ENCODE measurements at places on chromosomes 7 and 10. TPM values are rescaled to one million over a fixed set of nuclear protein-coding genes. Genes with fewer than 3 reads are reported as not detected.

DNA sequence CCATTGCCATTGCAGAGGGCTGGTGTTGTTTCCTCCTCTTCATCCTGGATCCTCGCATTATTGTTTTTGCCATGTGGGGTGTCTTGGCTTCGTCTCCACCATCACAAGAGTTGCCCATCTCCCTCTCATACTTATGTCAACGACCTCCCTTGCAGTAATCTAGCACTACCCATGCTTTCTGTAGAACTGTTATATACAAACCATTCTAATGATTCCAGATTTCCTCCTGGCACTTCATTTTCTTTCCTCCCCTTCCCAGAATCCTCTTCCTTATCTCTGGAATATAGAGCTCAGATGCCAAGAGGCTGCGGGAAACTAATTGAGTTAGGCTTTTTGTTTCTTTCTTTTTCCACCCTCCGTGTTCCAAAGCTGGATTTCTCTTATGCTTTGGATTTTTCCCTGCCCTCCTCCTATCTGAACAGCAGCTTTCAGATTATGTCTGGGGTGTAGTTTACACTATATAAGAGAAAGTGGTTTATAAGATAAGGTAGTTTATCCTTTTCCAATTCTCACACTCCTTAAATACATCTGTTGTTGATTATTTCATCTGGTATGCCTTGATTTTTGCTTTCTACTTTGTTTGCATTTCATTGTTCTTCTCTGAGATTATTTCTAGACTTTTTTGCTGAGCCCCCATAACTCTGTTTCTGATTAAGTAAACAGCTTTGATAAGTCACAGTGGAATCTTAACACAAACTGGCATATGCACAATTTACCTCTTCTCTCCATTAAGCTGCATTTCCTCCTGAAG lies 264.1 kb downstream of the BICC1 start:
- DNase-seq, result no peak

- DNase-seq, result no peak
Observed at GRCh38 chr10:100265821-100266485, 1.5 kb downstream of the CWF19L1 start.

- DNase-seq, result no peak
Observed at GRCh38 chr10:22333167-22333974, 11.9 kb upstream of the SPAG6 start.

DNA sequence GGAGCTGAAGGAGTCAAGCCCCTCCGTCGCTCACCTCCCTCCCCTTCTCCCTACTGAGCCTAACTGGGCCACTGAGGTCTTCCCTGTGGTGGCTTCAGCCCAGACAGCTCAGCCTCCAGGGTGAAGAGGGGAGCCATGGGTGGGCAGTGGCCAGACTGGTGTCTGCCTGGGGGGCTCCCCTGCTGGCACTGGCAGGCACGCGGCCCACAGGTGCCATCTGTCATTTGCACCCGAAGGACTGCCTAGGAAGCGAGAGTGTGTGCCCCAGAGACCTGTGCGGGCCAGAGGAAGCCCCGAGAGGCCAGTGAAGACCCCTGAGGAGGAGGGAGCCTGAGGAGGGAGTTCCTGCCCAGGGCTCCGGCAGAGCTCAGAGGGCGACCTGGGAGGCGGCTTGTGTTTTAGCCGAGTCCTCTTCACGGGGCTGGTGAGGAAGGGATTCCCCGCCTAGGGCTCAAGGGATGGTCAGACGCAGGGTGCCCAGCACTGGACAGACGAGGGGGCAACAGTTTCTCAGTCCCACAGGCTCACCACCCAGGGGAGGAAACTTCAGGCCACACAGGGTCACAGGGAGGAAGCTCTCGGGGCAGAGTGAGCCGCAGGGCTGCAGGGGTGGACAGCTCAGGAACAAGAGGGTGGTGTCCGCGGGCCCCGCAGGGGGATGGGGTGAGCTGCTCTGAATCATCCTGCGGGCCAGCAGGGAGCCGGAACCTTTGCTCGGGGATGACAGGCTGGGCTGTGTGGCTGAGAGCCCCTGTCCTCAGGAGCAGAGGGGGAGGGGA lies 76.2 kb upstream of the PPP2R2D start:
- no peak for DNase-seq

GRCh38 chr7:31108097-31108657 lies 56.1 kb downstream of the ADCYAP1R1 start:
- no peak for DNase-seq

- no peak for DNase-seq
Observed at GRCh38 chr7:27103489-27104226, 1.2 kb upstream of the HOXA2 start.

DNA sequence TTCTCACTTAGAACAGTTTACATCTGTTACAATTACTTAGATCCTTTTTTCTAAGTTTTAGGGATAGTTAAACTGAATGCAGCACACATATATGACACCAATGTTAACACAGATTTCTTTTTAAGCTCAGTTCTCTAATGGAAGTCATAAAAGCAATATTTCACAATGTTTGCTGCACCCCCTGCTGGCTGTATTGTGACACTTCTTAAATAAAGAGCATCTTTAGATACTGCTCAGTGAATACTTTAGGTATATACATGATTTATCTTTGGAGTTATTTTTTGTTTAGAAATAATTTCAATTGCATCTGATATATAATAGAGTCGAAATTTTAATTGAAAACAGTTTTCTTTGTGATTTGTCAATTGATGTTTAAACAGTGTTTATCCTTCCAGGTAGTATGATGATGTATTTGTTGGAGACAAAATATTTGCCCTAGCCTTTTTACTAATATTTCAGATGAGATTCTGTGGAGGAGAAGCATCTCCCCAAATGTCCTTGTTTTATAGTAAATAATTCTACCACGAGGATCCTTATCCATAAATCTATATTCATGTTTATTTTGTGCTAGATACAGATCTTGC lies 174.4 kb downstream of the ST7 start:
- peak; percentile 60 for DNase-seq

DNA sequence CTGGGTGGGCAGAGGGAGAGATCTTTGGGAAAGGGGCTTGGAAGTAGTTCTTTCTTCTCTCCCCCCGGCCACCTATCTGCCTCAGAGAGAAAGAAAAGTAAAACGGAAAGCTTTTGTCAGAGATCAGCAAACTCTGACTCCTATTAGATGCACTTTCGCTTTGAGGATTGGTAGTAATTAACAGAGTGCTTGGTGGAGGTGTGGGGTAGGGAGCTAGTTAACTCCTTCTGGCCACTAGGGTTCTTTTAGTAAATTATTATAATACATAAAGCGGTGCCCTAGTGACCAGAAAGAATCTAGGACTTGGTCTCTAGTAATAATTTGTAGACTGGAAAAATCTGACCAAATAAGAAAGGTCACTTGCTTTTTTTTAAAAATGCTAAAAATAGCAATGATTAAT lies 54.6 kb downstream of the CPVL start:
- no peak for DNase-seq

GRCh38 chr10:88428442-88428841 lies 154.7 kb downstream of the RNLS start:
- DNase-seq, result peak; percentile 4

- no peak for DNase-seq
Observed at GRCh38 chr7:92226981-92227380, 18.7 kb downstream of the KRIT1 start.

DNA sequence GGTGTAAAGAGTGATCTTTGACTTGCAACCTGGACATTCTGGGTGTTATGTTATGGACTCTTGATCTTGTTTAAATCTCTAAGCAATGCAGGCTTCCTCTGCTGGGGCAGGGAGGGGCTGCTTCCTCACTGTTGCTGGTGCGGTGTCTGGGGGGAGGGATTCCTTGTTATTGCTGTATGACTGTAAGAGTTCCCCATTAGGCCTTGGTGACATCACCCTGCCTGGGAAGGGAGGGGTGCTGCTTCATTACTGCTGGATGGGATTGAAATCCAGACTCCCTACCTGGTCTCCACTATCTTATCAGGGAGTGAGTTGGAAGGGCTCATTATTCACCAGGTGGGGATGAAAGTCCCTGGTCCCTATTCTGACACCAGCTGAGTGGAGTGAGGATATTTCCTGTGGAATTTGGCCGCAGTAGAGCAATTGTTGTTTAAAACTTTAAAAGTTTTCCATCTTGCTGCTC lies 8.8 kb downstream of the OGDH start:
- DNase-seq, result no peak

- no peak for DNase-seq
Observed at GRCh38 chr10:6928586-6928985, 348.5 kb upstream of the PRKCQ start.

- DNase-seq, result no peak
Observed at GRCh38 chr7:16718111-16718656, 35.4 kb upstream of the TSPAN13 start.

DNA sequence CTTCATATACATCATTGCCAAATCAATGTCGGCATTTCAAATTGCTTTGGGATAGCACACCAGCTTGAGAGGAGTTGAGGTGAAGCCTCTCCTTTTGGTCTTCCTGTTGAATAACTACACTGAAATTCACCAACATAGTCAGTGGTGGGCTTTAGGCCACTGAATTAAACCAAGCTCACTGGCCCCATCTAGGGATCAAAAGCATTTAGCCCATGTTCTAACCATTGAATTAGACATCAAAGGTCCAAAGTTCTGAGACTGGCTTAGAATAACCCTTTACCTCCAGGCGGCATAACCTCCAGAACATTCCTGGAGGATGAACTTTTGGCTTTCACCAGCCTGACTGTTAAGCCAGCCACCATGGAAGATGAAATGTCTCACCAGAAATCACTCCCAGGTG lies 54.6 kb downstream of the BPGM start:
- DNase-seq, result peak; percentile 50

DNA sequence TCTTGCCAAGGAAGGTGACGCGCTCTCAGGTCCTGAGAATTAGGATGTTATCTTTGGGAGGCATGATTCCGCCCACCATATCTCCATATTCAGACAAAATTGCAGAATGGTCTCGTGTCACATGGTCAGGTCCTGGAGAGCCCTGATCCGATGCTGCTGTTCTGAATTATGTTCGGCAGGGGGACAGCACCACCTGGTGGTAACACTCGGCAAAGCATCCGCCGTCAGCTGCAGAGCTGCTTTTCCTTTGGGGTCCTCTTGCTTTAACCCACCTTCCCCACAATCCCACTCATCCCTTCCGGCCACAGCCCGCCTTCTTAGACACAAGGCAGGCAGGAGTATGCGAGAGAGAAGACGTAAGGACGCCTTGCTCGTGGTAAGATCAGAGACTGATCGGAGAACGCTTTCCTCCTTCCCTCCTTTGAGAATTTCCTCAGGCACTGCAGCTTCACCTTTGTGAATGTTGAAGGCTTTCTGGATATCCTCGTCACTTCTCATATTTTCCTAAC lies 327.8 kb upstream of the C7orf33 start:
- peak; percentile 33 for DNase-seq

DNA sequence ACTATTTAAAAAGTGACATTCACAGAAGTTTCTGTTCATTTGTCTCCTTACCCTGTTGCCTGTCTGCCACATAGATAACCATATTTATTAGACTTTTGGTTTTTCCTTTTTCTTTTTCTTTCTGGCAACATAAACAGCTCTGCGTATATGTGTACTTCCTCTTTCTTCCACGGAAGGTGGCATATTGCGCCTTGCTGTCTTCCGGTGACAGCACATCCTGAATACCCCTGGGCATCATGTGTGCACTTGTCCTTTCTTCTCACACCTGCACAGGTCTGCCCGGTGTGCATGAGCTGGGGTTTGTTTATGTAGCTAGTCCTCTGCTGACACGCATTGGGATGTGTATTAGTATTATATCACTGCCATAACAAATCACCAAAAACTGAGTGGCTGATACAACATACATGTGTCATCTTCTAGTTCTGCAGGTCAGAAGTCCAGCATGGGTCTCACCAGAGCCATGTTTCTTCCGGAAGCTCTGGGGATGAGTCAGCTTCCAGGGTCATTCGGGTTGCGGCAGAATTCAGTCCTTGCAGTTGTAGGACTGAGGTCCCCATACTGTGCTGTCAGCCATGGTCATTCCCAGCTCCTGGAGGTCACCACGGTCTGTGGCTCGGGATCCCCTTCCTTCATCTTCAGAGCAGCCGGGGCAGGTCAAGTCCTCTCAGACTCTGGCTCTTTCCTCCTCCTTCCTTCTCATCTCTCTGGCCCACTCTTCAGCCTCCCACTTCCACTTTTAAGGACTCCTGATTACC lies 596.0 kb upstream of the FOXK1 start:
- DNase-seq, result no peak

DNA sequence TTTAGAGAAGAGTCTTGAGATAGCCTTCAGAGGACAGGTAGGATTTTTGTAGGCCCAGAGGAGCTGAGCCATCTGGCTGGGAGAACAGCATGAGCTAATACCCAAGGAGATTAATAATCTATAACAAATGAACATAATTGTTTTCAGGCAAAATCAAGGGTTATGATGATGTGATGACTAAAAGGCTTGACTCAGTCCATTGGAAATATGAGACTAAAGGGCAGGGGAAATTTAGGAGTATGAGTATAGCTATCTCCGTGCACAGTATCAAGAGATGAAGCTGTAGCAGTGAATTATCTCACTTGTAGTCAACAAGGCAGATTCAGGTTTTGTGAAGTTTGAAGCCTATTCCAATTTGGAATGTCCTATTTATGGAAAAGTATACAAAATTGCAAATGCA lies 40.1 kb downstream of the CSTF2T start:
- no peak for DNase-seq

GRCh38 chr7:75575488-75576121 lies 83.5 kb downstream of the SPDYE5 start:
- DNase-seq, result no peak

DNA sequence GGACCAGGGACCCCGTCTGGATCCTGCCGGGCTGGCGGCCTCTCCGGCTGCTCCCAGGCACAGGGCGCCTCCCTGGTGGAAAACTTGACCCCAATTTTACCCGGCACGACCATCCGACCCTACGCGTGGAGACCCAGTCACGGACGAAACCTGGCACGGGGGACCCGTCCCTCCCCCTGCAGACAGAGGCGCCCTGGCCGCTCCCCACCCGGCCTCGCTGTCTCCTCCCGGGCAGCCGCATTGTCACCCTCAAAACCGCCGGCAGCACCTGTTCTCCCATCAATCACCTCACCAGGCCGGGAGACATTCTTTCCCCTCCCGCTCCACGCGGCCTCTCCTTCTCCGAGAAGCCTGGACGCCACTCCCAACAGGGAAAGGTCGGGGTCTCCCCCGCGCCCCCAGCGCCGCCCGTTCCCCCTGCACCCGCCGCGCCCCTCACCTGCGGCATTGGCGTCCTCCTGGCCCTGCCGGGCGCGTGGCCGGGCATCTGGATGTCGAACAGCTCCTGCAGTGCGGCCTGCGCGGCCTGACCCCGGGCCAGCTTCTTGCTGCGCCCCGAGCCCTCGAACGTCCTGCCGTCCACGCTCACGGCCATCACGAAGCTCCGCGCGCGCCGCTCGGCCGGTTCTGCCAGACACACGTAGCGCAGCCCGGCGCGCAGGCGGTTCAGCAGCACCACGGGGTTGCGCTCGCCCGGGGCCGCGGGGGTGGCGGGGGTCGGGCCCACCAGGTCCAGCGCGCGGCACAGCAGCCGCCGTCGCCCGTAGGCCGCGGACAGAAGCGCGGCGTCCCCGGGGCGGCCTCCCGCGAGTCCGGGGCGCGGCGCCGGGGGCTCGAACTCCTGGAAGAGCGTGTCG lies 306.6 kb downstream of the WDR37 start:
- DNase-seq, result no peak

GRCh38 chr10:31942892-31943291 lies 14.3 kb upstream of the ARHGAP12 start:
- DNase-seq, result no peak

The ZDHHC6 gene
- 22.8 TPM for total RNA-seq

The COL26A1 gene
- total RNA-seq, result not detected

The ASIC3 gene
- total RNA-seq, result 0.54 TPM

The DPYSL4 gene
- 1.5 TPM for total RNA-seq

The OR9A2 gene
- total RNA-seq, result not detected

The XRCC2 gene
- total RNA-seq, result 4.1 TPM

The TMEM213 gene
- total RNA-seq, result not detected

The AKR1C4 gene
- not detected for total RNA-seq

The LRRTM3 gene
- not detected for total RNA-seq

The LRIT2 gene
- total RNA-seq, result not detected

The NPTX2 gene
- total RNA-seq, result not detected

The ZPBP gene
- not detected for total RNA-seq

The OPN1SW gene
- total RNA-seq, result not detected

The KCNH2 gene
- not detected for total RNA-seq

Measured in HFFc6 (cell line).